ENCODE measurements at places on chromosomes 11 and 22.

- DNase-seq, result no peak
Measured at GRCh38 chr11:124302347-124303125, 11.2 kb downstream of the OR8D1 start.

DNA sequence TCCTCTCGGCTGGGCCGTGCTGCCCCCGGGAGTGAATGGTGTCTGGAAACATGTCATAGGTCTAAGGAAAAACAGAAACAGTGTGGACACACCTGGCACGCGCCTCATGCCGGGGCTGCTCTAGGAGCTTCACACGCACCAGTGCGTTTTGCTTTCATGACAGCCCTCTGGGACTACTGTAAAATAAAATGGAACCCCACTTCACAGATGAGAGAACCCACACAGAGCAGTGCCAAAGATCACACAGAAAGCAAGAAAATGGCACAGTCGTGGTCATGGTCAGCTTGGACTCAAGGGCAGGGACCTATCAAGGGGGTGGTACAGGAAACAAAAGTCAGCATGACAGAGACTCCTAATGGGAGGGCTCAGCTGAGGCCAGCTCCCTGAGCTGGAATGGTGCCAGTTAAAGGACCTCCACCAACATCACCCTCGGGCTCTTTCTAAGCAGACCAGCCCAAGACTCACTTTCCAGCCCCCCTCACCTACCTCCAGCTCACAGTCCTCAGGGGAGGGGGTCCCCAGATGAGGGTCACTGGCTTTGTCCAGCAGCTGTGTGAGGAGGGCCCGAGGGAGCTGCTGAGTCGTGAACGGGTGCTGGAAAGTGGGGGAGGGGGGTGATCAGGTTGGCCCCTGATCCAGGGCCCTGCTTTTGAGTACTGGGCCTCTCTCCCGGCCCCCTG, 3.3 kb downstream of the MAP4K2 start:
- no peak for DNase-seq

GRCh38 chr11:74776546-74776945, 27.9 kb downstream of the RNF169 start:
- no peak for DNase-seq

DNA sequence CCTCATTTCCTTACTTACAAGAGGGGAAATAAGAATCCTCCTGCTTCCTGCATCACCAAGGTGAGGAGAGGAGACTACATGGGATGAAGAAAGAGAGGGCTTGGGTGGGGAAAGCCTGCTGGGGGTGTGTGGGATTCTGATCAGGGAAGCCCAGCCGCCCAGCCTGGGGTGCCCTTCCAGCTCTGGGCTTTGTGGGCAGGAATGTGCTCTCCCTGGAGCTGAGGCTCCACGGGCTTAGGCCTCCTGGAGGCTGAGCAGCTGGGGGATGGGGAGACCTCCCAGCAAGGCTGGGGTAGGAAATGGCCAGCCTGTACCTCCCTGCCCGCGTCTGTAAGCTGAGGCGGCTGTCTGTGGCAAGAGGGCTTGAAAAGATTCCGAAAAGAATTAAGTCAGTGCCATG, 206.1 kb downstream of the GRIK4 start:
- DNase-seq, result no peak

- no peak for DNase-seq
Measured at GRCh38 chr11:1201395-1202153, 21.3 kb upstream of the MUC5B start.

DNA sequence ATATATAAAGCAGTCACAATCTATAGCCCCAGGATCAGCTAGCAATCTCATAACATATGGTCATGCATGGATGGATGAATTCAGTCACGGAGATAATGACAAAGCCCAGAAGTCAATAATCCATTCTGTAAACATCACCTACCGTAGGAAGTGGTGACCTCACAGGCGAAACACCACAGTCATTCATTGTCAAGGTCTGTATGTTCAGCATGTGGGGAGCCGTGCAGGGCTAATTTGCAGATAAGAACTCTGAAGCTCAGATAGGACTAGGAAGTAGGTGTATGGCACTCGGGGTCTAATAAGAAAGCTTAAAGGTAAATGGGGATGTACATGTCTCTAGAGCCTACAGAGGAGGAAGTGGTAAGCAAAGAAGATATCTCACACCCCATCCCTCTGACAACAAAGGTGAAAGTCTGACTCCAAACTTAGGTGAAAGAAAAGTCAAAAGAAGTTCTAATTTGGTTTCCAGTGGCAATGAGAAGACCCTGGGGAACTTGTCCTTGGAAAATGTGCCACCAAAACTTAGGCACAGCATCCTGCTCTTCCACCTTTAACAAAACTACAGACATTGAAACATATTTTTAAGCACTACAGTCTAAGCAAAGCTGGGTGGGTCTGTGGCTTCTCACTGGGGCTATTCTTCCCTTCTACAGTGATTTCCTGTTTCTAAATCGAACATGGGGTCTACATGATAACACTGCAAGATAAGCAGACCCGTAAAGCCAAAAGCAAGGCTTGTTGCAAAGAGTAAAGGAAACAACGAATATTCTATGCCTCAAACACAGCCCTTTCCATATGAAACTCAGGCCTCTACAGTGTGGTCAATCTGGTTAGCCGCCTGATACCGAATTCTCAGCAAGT, 5.2 kb downstream of the CRTAM start:
- no peak for DNase-seq

DNA sequence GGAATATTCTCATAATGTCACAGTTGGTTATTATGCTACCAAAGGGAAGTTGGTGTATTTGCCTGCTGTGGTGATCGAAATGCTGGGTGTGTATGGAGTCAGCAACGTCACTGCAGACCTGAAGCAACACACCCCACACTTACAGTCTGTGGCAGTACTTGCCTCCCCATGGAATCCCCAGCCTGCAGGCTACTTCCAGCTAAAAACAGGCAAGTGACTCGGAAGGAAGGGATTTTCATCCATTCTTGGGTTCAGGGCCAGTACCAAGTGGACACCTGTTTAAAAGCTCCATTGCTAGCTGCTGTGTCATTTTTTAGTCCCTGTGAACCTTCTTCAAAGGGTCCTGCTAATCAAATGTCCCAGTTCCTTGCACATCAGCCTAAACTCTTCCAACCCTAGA, 149.6 kb downstream of the C11orf91 start:
- no peak for DNase-seq

DNA sequence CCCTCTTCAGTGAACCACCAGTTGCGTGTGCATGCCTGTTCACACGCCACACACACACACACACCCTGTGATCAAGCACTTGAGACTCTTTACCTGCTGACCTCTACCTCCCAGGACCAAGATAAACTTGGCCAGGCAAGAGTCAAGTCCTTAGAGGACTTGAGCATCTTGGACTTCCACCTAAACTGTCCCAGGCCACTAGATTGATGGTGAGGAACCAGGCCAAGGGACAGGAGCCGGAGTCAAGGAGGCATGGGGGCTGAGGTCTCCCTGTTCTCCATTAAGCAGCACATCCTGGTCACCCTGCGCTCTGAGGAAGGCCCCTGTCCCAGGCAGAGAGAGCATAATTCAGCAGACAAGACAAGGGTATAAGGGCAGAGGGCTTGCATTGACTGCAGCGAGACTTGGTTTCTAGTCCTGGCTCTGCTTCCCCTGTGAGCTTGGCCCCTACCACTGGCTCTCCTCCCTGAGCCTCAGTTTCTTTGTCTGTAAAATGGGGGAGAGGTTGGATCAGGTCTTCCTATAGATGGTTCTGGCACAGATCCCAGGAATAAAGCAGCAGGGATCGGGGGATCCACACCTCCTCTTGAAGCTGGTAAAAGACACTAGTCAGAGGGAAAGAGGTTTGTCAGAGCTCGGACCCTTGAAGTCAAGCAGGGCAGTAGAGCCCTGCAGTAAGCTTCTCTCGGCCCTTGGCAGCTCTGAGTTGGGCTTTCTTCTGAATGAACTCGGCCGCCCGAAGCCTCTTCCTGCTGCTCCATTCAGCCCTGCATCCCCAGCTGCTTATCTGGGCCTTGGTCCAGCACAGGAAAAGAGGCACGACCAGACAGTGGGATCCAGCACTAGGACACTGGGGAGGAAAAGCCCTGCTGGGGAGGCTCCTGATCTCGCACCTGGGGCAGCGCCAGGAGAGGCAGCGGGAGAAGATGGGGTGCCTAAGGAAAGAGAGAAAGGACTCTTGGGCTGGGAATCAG, 2.0 kb downstream of the CREB3L1 start:
- DNase-seq, result no peak

DNA sequence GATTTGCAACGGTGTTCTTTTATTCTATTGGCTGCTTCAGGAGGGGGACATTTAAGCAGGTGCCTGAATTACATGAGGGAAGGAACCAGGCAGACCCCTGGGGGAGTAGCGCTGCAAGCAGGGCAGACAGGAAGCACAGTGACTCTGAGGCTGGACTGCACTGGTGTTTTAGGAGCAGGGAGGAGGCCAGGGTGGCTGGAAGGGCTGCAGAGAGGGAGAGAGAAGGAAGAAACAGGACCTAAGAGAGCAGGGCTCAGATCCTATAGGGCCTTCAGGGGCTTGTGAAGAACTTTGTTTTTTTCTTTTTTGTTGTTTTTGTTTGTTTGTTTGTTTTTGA, 62.5 kb upstream of the SORL1-AS1 start:
- DNase-seq, result no peak

GRCh38 chr22:44336962-44337677, 24.4 kb upstream of the SHISAL1 start:
- DNase-seq, result no peak

GRCh38 chr11:116582571-116582970, 190.2 kb downstream of the BUD13 start:
- no peak for DNase-seq

GRCh38 chr22:41638124-41638523, 17.0 kb downstream of the XRCC6 start:
- DNase-seq, result no peak

DNA sequence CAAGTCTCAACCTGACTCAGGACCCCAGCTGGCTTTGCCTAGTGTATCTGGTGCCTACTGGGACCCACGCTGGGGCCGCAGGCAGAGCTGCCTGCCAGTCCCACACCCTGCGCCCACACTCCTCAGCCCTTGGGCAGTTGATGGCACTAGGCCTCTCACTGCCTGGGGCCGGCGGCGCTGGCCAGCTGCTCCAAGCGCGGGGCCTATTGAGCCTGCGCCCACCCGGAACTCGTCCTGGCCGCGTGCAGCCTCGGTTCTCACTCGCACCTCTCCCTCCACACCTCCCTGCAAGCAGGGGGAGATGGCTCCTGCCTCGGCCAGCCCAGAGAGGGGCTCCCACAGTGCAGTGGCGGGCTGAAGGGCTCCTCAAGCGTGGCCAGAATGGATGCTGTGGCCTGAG, 908.5 kb upstream of the CCDC90B start:
- DNase-seq, result no peak

- DNase-seq, result no peak
Measured at GRCh38 chr22:33787645-33788456, 132.4 kb downstream of the LARGE1 start.

DNA sequence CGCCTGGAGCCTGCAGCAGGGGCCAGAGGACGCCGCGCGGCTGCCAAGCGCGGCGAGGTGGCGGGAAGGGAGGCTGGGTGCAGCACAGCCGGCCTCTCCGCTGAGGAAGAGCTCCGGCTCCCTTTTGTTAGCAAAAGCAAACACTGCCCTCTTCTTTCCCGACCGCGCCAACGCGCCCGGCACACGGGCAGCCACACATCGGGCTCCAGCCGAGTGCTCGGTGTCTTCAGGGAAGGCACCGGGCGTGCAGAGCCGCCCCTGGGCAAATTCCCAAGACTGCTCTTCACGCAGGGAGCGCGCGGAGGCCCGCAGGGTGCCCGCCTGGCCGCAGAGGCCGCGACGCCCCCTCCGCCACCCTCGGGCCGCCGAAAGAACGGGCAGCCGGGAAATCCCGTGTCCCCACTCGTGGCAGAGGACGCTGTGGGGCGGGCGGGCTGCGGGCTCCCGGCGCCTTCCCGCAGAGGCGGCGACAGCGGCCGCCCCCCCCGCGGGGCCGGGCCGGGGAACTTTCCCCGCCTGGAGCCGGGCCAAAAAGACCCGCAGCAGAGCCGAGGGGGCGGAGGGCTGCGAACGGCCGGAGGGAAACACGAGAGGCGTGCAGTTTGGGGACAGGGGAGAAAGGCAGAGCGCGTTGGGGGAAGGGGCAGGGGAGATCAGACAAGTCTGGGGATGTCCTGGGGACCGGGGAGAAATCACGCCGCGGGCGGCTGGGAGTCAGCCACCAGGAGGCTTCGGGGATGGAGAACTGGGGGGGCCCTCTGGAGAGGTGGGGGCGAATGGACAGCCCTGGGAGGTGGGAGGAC, 931 bp downstream of the CADM1 start:
- no peak for DNase-seq

DNA sequence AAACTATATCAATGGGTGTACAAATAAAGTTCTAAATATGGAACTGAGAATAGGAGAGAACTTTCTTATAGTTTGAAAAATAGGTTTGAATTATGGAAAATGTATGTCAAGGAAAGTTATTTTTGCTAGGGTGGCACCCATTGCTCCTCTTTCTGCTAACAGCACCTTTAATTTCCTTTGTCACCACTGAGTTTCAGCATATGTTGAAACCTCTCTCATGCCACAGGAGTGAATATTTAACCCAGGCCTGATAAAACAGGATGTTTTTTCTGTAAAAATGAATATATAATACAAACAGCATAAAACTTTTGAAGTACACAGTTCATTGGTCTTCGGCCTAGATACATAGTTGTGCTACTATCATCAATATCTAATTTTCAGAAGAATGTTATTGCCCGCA, 385.5 kb upstream of the ANO5 start:
- no peak for DNase-seq
